ENCODE measurements at places on chromosomes 13 and 19.

- no peak for DNase-seq
Observed at GRCh38 chr13:47679401-47679800, 321.7 kb downstream of the SUCLA2 start.

DNA sequence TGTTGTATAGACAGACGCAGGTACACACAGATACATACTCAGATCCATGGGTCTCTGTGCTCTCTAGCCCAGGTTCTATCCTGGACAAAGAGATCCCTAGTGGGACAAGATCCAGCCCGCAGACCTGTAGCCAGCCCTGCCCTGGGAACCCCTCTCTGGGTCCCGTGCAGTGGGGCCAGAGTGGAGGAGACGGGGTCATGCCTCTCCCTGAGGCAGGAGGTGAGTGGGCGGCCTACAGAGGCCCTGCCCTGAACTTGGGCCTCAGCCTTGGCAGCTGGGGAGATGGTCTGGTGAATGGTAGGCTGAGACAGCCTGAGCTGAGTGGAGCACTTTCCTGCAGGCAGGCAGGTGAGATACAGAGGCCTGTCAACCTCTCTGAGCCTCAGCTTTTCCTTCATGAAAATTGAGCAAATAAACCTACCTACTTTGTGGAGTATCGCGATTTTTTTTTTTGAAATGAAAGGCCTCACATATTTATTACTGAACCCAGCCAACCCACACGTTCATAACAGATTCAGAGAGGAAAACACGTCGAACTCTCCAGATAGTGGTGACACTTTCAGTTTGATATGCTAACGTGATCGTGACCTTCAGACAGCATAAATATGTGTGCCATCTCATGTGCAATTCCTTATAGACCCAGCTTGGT, 3.4 kb upstream of the JUND start:
- DNase-seq = no peak

DNA sequence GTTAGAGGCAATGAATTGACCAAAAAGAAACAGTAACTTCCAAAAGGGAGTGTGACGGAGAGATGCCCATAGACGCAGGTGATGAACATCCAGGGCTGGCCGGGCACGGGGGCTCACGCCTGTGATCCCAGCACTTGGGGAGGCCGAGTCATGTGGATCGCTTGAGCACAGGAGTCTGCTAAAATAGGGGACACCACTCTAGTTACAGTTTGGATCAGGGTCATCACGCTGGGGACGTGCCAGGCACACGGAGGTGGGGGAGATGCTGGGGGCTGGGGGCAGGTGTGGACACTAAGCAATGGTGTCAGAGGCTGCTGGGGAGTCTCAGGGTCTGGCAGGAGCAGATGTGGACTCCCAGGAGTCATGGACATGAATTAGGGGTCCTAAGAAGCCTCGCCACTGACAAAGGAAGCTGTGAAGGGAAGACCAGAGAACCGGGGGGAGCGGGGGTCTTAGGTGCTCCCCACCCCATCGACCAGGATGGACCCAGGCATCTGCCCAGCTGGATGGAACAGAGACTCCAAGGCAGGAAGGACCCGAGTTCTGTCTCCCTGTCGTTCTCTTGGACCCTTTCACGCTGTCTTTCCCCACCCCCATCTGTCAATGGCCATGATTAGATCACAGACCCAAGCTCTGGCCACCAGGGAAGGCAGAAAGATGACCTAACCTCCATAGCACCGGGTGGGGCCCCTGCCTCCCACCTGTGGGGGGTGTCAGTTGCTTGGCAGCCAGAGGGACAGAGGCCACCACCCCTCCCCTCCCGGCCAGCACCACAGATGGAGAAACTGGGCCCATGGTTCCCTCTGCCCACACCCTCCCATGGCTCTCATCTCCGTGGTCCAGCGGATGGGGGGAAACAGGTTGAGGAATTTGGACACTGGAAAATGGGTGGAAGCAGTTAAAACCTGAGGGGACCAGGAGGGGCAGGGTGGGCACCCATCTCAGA, 19.6 kb downstream of the CCDC8 start:
- no peak for DNase-seq

- DNase-seq = no peak
Observed at GRCh38 chr19:1884719-1885334, 469 bp downstream of the ABHD17A start.

- DNase-seq = peak; percentile 74
Observed at GRCh38 chr19:13162724-13163608, 12.8 kb downstream of the IER2 start.

DNA sequence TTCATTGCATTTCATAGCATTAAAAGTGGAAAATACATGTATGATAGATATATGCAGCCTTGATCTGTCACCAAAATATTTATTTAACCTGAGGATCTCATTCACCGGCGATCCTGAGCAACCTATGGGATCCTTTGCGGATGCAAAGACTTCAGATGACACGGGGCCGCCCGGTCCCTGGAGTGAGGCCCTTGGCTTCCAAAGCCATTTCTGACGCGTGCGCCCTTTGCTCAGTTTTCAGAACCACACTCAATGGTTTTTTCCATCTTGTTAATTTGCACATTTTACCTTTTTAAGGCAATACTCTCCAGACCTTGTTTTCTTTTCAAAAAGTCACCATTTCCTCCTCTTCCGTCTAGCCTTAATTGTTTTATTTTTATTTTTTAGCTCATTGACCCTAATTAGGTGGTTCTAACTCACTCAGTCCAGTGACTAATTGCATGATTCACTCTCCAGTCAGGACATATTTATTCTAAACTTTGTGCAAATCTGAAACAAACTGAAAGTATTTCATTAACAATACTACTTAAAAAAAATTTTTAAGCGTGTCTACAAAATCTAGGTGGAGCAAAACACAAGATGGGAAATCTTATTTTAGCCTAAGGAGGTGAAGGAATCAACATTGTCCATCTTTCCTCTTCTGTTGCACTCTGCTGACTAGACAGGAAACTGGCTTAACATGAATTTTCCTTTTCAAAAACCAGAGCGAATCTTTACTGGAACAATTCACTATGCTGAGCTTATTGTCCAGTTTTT, 47.9 kb downstream of the COL4A1 start:
- no peak for DNase-seq

DNA sequence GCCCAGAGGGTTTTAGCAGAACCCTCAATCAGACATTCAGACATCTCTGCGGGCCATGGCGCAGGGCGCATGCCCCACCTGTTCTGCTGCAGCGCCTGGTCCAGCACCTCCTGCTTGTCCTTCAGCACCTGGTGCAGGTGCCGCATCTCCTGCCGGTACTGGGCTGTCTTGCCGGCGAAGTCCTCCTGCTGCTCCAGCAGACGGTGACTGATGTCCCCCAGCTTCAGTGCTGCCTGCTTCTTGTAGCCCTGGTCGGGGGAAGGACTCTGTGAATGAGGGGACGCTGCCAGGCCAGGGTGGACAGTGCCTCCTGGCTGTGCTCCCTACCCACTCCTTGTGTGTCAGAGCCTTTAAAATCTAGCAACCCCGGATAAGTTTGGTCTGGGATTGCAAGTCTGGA, 12.2 kb upstream of the SLC7A9 start:
- no peak for DNase-seq

DNA sequence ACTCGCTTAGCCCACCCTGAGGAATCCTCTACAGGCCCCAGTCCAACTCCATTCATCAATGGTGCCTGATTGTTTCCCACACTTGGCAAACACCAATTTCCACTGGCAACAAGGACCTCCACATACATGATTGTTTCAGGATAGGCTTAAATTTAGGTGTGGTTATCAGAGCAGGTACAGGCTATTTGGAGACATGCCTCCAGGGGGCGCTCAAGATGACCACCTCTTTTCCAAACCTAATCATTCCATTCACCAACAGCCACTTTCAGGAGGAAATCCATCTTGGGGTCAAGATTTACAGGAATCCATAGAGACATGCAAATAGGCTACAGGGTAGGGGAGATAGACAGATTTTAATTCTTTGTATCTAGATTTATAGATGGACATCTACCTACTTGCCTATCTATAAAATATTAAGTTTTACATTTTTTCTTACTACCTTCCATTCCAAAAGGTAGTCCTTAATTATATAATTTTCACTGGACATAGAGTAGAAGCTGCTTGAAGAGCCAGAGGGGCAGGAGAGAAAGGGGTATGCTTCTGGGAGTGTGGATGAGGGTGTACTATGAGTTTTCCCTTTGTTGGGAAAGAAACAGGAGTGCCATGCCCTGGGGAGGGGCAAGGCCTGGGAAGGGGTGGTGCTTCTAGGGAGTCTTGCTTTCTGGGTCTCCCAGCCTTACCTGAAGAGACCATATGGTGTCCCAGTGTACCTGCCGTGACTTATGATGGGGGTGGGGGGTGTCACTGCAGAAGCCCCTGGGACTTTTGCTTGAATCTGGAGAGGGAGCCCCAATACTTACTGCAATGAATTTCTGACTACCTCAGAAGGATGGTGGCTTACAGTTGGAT, 14.1 kb upstream of the PCDH8 start:
- DNase-seq = no peak

GRCh38 chr13:37340901-37341670, 235.6 kb upstream of the CSNK1A1L start:
- DNase-seq = no peak

DNA sequence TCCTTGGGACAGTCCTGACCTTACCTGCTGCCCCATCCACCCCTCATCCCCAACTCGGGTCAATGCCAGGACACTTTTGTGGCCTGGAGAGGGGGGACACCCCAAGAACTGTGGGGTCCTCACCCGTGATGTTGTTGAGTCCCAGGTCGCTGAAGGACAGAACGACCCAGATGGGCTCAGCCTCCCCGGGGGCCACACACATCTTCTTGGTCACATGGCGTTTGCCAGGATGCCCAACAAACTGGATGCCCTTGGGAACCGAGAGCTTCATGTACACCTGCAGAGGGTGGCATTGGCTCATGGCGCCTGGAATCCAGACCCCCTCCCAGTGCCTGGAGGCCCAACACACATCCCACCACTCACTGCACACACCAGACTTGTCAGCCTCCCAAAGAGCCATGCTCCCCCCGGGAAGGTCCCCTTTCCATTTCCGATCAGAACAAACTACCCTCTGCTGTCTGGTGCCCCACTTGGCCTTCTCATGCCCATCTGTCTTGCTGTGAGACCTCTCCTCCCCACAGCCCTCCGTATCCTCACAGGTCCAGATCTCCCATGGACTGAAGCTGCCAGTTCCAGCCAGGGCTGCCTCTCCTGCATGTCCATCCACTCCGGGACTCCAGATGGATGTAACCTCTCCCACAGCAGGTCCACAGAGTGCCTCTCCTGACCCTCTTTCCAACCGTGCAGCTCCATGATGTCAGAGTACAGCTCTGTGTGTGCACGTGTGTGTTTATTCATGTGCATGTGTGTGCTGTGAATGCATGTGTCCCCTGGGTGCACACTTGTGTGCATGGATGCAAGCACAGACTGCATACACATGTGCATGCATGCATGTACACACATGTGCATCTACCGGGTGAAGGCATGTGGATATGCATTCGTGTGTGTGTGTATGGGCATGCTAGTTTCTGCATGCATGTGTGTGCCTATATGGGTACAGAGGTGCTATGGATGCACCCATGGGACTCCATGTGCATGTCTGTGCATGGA, 58.4 kb downstream of the F2RL3 start:
- DNase-seq = no peak

DNA sequence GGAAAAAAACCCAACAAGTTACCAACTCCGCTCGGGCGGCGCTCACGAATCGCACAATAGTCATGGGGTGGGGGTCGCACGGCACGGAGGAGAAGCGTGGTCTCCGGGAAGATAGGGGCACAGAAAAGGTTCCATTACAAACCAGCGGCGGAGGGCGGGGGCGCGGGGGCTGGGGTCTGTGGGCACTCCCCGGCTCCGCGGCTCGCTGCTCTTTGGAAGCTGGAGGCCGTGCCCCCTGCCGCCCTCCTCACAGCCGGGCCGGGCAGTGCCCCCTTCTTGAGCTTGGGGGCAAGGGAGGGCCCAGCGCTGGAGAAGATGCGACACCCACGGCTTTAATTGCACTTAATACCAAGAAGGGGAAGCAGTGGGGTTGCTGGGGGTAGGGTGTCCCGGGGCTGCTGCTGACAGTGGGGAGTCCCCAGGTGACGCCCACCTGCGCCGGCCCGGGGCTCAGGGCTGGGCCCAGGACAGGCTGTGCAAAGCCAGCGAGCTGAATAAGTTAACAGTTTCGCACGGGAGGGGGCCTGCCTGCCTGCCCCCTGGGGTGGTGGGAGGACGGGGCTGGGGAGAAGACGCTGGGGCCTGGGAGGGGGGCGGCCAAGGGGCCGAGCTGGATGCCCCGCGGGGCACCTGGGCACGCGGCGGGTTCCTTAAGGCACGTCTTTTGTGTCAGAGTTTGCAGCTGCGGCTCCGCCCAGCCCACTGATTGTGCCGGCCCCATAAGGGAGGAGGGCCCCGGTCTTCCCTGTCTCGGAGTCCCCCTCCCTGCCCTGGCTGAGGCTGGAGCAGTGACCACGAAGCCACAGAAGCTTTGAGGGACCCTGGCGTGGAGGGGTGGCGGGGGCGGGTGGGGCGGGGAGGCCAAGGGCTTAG, 9.8 kb downstream of the DCAF15 start:
- no peak for DNase-seq

- DNase-seq = peak; percentile 53
Observed at GRCh38 chr19:15463861-15464371, 428 bp downstream of the RASAL3 start.

DNA sequence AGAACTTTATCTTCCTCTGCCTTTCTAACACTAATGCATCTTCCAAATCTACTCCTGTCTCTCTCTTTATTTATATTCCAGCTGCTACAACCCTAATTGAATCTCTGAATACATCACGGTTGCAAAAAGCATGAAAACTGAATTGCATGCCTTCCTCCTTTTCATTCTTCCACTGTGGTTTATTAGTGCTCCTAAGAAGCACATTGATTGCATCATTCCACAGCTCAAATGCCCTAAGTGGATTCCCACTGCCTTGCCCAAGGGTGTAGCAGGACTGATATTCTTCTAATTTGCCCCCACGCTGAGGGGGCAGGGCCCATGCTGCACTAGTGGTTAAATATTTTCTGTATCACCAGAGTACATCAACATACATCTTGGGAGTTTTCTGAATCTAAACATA, 640.8 kb downstream of the EFNB2 start:
- DNase-seq = no peak

DNA sequence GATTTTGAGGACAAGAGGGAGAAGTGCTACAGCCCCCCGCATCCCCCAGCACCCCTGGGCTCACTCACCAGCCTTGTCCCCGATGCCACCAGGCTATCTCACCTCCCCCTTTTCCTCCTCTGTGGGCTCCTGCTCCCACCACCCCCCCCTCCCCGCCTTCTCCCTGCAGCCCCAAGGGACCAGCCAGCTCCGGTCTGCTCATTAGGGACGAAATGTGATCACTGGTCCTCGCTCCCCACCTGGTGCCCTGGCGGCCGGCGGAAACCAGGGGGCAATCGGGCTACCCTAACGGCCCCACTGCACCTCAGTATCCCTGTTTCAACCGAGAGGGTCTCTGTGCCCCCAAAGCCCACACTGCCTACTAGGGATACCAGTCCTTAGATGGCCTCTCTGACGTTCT, 2.7 kb downstream of the GPR4 start:
- no peak for DNase-seq

- no peak for DNase-seq
Observed at GRCh38 chr13:68984688-68985319, 1122.8 kb upstream of the ATXN8OS start.

GRCh38 chr13:106597186-106597585, 29.2 kb upstream of the ARGLU1 start:
- no peak for DNase-seq

- no peak for DNase-seq
Observed at GRCh38 chr19:35457173-35457572, 9.1 kb downstream of the FFAR2 start.
